NCI-H1930 (cell line): ENCODE measurements at places on chromosomes 12 and 14.

DNA sequence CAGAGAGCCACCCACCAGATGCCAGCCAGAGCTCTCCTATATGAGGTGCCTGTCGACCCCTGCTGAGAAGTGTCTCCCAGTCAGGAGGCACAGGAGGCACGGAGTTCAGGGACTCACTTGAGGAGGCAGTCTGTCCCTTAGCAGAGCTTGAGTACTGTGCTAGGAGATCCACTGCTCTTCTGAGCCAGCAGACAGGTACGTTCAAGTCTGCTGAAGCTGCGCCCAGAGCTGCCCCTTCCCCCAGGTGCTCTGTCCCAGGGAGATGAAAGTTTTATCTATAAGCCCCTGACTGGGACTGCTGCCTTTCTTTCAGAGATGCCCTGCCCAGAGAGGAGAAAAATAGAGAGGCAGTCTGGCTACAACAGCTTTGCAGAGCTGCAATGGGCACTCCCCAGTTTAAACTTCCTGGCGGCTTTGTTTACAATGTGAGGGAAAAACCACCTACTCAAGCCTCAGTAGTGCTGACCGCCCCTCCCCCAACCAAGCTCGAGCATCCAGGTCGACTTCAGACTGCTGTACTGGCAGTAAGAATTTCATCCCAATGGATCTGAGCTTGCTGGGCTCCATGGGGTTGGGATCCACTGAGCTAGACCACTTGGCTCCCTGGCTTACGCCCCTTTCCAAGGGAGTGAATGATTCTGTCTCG lies 146.7 kb upstream of the USP15 start:
- no peak for DNase-seq

- no peak for DNase-seq
Measured at GRCh38 chr12:65529771-65530435, 251.4 kb downstream of the MSRB3 start.

DNA sequence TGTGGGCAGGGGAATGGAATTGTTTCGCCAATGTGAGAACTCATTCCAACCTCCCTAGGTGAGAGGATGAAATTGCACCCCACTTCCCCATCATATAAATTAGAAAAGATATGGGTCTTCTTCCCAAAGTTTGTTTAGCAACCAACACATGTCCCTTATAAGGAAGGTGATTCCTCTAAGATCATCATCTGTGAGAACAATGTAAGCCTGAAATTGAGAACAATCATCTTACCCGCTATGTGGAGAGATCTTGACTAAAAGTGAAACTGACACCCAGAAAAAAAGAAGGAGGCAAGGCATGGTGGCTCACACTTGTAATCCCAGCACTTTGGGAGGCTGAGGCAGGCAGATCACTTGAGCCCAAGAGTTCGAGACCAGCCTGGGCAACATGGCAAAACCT lies 173.2 kb upstream of the HMGA2 start:
- DNase-seq: no peak

- DNase-seq: no peak
Measured at GRCh38 chr12:97017213-97017612, 110.2 kb downstream of the NEDD1 start.

GRCh38 chr14:31717294-31718085 lies 156.3 kb downstream of the NUBPL start:
- DNase-seq: no peak

DNA sequence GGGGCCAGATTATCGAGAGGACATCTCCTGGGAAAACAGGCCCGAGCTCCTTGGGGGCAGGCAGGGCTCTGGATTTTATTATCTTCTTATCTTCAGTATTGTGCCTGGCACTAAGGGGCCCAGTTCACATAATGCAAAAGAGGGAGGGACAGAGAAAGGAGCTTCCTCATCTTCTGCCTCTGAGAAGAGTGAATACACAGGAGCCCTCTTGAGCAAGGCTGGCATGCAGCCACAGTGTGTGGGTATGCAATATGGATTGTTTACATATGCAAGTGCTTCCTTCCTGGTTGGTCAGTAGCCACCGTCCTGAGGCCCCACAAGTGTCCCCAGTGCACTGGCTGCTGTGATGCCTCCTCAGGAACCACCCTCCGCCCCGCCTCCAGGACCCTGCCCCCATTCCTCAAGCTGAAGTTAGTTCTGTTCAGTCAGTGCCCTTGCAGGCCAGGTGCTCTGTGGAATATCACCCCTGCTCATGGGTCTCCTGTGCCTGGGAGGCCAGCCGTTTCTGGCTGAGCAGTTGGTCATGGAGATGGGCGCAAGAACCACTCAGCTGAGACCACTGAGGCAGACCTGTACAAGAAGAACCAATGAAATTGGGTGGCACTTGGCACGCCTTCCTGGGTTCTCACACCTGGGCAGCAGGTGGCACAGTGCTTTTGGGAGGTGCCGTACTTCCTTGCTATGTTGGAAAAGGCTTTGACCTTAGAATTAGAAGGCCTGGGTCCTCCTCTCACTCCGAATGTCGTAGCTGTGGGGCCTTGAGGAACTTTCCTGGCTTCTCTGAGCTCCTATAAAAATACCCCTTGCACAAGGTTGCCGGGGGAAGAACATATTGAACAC lies 35.1 kb upstream of the ACTN1 start:
- no peak for DNase-seq

DNA sequence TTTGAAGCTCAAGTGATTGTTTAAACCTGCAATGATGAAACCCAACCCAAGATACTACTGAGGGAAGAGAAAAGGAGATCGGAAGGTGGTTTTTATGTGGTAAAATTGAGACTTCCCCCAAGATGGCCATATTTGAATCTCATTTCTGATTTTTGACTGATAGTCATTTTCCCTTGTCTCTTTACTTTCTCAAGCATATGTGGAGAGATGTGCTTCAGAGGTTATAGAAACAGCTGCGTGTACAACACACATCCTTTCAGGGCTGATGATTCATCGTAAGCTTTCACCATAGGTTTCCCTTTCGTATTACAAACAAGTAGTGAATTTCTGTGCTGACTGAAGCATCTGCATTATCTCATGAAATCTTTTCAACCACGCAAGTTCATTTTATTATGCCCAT lies 276.2 kb downstream of the EMP1 start:
- DNase-seq: no peak

DNA sequence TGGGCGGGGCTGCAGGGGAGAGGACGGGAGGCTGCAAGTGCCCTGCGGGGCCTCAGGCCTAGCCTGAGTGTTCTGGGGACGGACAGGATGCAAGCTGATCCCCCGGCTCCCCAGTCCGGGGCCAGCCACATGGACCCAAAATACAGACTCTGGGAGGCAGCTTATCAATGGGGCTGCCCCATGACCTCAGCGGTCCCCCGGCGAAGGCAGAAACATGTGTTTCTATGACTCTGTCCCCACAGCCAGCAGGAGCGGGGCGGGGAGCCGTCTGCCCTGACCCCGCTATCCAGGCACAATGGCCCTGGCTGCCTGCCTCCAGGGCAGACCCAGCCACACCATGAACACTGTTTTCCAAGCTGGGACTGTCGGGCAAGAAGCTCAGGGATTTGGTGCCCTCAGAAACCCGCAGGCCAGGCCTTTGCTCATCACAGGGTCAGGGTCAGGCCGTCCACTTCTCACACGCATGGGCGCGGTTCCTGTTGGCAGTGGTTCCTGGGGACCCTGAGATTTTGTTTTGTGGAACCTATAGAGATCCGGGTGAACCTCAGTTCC lies 75.0 kb downstream of the RFLNA start:
- no peak for DNase-seq

DNA sequence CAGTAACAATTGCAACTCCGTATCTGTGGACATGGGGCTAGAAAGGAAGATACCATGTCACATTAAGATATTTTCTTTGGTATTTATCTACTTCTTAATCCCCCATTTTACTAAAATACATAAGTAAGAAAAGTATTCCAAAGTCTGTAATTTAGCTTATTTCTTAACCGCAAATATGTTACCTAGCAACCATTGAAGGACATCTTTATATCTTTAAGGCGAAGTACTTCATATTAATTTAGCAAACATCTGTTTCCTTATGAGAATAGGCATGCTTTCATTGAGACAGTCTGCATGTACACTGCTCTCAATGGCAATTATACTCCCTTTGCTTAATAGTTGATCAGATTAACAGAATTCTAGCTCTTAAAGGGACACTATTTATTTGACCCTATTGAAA lies 88.8 kb downstream of the NAV3 start:
- no peak for DNase-seq

- DNase-seq: no peak
Measured at GRCh38 chr14:65826946-65827345, 414.4 kb downstream of the FUT8 start.

DNA sequence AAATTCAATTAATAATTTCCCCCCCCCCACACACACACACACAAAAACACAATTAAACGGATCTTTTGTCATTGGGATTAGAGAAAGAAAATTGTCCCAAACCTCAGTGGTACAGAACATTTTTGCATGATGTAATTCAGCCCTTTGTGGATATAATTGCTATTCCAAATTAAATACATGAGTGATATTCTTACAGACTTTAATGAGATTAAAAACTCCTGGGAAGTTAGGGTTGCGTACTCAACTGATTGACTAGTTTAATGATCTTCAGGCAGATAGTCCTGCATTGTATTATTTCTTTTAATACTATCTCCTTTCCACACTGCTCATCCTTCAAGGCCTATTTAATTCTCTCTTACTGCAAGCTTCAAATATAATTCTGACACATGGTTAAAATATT lies 711.8 kb upstream of the LRFN5 start:
- no peak for DNase-seq

- DNase-seq: no peak
Measured at GRCh38 chr14:51328064-51328771, 88.2 kb downstream of the TMX1 start.

DNA sequence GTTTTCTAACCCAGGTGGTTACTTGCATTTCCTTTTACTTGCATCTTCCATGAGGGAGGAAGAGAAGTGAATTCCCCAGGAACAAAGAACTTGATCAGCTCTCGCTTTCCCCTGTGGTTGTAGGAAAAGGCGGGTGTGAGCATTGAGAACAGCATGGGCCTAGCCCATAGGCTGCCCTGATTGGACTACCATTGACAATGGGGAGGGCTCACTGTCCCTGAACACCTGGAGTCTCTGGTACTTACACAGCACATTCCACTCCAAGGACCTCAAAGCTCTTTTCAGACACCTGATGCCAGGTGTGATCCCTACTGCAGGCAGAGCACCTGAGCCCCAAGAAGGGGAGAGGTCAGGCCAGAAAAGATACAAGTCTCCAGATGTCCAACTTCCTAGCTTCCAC lies 25.0 kb downstream of the MAX start:
- DNase-seq: no peak

GRCh38 chr12:98725476-98726247 lies 80.6 kb downstream of the APAF1 start:
- peak; percentile 32 for DNase-seq

- no peak for DNase-seq
Measured at GRCh38 chr12:6312529-6313325, 2.2 kb downstream of the PLEKHG6 start.

DNA sequence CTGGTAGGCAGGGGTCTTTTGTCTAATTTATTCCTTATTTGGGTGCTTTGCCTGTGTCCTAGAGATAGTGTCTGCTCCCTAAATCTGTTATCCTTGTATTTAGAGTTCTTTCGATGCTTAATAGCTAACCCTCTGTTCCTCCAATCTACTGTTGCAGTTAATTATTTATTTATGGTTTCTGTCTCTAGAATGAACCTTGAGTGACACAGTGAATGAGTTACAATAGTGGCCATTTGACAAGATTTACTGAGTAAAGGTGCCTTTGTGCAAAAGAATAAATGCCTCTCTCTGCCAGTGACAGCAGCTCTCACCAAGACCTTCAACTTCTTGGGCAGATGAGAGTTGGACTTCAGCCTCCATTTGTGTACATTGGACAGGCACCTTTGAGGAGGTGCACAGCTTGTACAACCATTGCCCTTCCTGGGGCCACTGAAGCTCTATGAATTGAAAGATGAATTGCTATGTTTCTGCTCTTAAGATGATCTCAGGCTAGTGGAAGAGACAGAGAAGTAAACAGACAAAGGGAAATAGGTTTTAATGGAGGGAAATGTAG lies 165.9 kb downstream of the DERA start:
- DNase-seq: no peak

DNA sequence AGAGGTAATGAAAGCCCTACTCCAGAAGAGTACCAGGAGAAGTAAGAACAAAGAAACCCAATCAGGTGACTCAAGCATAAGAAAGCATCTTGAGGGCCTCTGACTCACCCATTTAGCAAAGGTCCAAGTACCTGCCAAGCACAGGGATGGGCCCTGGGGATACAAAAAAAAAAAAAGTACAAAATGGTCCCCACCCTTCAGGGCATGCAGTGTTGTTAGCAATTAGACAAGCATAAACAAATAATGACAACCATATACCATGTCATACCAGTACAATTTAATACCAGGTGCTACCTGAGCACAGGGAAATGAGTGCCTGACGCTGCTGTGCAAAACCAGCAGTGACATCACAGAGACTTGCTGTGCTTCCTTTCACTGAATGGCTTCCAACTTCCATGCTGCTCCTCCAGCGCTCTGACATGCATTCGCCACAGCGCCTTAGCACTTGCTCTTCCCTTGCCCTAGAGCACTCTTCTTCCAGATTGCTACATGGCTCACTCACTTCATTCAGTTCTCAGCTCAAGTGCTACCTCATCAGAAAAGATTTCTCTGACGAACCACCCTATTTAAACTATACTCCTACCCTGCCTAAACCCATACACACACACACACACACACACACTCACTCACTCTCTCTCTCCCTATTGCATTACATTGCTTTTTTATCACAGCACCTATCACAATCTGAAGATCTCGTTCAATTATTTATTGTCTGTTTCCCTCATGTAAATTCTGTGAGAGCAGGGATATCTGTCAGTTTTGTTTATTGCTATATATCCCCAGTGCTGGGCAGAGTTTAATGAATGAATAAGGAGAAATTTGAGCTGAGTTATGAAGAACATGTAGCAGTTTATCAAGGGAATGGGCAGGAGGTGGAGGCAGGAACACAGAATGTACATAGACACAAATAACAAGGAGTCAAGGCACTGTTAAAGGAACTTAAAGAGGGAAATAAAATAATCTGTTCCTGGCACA lies 12.9 kb upstream of the EPS8 start:
- DNase-seq: no peak

- DNase-seq: no peak
Measured at GRCh38 chr14:66140213-66140918, 345.8 kb upstream of the CCDC196 start.

GRCh38 chr14:43413084-43413483 lies 1094.0 kb downstream of the FSCB start:
- DNase-seq: no peak

DNA sequence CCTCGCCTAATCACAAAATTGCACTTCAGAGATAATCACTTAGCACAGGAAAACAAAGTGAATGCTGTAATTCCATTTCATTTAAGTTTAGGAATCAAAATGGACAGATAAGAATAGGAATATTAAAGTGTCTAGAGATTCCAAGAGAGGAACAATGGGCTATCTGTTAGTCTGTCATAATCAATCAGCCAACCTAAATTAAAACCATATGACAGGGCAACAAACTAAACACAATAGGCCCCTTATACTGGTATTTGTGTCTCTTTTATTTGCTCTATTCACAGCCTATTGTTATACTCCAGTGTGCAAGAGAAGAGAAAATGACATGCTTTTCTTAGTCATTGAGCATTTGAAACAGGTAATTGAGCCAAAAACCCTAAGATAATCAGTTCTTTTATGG lies 259.4 kb downstream of the PRKD1 start:
- peak; percentile 3 for DNase-seq

- no peak for DNase-seq
Measured at GRCh38 chr12:130439250-130439649, 101.6 kb downstream of the PIWIL1 start.
